ENCODE measurements at places on chromosomes 1 and 21. TPM values are rescaled to one million over a fixed set of nuclear protein-coding genes. Genes with fewer than 3 reads are reported as not detected.

DNA sequence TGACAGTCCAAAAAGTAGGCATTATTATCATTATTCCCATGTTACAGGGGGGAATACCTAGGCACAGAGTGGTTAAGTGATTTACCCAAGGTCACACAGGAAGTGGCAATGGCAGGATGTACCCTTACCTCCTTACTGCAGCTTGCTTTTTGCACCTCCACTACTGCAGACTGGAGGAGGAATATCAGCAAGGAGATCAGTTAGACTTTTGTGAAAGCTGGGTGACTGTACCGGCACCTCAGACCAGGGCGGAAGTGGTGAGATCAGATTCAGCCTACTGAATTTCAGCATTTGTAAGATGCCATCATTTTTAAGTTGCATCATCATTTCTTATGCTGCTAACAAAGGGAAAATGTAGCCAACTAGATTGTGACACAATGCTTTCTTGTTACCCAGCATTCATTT is 4.5 kb downstream of the ADARB1 start:
- DNase-seq: peak; percentile 85
- peaks cover 38% of the 10 kb centered on the region for H3K4me1 ChIP-seq
- H3K27ac ChIP-seq: no peak overlapping the region
- no peaks in the 10 kb centered on the region for H3K36me3 ChIP-seq
- peaks cover 18% of the 10 kb centered on the region for H3K27me3 ChIP-seq

GRCh38 chr1:20194757-20195461 is 8.6 kb upstream of the PLA2G2C start:
- H3K4me1 ChIP-seq: no peaks in the 10 kb centered on the region
- no peak overlapping the region for H3K4me3 ChIP-seq
- peak; percentile 18 for DNase-seq
- H3K36me3 ChIP-seq: no peaks in the 10 kb centered on the region

- no peaks in the 10 kb centered on the region for H3K27me3 ChIP-seq
- H3K4me3 ChIP-seq: no peak overlapping the region
- no peak for DNase-seq
- H3K4me1 ChIP-seq: peaks cover 34% of the 10 kb centered on the region
- H3K27ac ChIP-seq: no peak overlapping the region
- H3K36me3 ChIP-seq: no peaks in the 10 kb centered on the region
These were observed 4.3 kb downstream of the TRIM46 start for GRCh38 chr1:155177918-155178281.

- DNase-seq: no peak
- H3K4me3 ChIP-seq: no peak overlapping the region
- no peak overlapping the region for H3K27ac ChIP-seq
- H3K36me3 ChIP-seq: no peaks in the 10 kb centered on the region
- H3K27me3 ChIP-seq: no peaks in the 10 kb centered on the region
- H3K4me1 ChIP-seq: no peaks in the 10 kb centered on the region
These were observed 56.3 kb upstream of the HTR1D start for GRCh38 chr1:23273450-23274133.

GRCh38 chr1:92838519-92838918 is 6.7 kb downstream of the RPL5 start:
- peaks cover 5% of the 10 kb centered on the region for H3K4me1 ChIP-seq
- H3K27me3 ChIP-seq: no peaks in the 10 kb centered on the region
- no peak overlapping the region for H3K27ac ChIP-seq
- DNase-seq: no peak
- peaks cover 92% of the 10 kb centered on the region for H3K36me3 ChIP-seq
- no peak overlapping the region for H3K4me3 ChIP-seq

GRCh38 chr1:169487561-169487960 is 1.8 kb upstream of the SLC19A2 start:
- peaks cover 36% of the 10 kb centered on the region for H3K4me1 ChIP-seq
- no peak overlapping the region for H3K4me3 ChIP-seq

GRCh38 chr1:32336963-32337675 is 1.1 kb upstream of the MARCKSL1 start:
- H3K27me3 ChIP-seq: peaks cover 15% of the 10 kb centered on the region
- peak; percentile 98 for DNase-seq

GRCh38 chr1:75795703-75796193 is 934 bp upstream of the MSH4 start:
- H3K36me3 ChIP-seq: peaks cover 82% of the 10 kb centered on the region
- peaks cover 2% of the 10 kb centered on the region for H3K4me1 ChIP-seq
- H3K27me3 ChIP-seq: no peaks in the 10 kb centered on the region
- no peak for DNase-seq
- H3K4me3 ChIP-seq: no peak overlapping the region

DNA sequence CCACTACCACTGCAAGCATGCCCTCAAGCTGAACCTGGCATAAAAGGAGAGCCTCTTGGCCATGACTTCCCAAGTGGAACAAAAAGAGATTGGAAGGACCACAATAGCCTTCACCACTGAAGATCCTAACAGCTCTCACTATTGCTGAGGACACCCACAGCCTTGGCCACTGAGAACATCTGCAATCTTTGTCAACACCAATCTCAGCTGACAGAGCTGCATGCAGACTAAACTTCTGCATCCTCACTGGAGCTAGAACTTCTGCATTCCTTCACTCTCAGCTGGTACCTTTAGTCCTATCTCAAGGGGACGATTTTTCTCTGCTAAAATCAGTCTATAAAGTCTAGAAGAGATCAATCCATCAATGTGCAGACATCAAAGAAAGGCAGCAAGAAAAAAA is 8.3 kb upstream of the FCRL2 start:
- H3K36me3 ChIP-seq: no peaks in the 10 kb centered on the region
- no peak overlapping the region for H3K27ac ChIP-seq
- DNase-seq: peak; percentile 13
- no peaks in the 10 kb centered on the region for H3K27me3 ChIP-seq

GRCh38 chr1:101371259-101371658 is 134.4 kb downstream of the S1PR1 start:
- no peak for DNase-seq
- H3K36me3 ChIP-seq: no peaks in the 10 kb centered on the region
- H3K27ac ChIP-seq: no peak overlapping the region
- H3K27me3 ChIP-seq: no peaks in the 10 kb centered on the region

DNA sequence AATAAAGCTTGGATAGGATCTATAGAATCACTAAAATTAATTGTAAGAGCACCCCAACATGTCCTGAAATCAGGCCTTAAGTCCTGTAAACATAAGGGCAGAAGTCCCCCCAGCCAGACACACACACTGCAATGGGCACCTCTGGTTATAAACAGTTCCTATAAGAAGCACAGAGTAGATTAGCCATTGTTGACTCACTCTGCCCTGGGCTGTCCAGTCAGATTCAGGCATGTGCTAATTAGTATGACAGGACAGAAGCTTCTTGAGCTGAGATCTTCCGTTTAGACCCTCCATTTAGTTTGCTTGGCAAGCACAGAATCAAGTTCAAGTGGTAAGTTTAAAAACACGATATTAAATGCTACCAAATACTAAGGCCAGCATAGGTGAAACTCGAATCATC is 11.8 kb upstream of the DENND1B start:
- no peak for DNase-seq
- no peak overlapping the region for H3K4me3 ChIP-seq
- no peaks in the 10 kb centered on the region for H3K36me3 ChIP-seq
- H3K27ac ChIP-seq: no peak overlapping the region

DNA sequence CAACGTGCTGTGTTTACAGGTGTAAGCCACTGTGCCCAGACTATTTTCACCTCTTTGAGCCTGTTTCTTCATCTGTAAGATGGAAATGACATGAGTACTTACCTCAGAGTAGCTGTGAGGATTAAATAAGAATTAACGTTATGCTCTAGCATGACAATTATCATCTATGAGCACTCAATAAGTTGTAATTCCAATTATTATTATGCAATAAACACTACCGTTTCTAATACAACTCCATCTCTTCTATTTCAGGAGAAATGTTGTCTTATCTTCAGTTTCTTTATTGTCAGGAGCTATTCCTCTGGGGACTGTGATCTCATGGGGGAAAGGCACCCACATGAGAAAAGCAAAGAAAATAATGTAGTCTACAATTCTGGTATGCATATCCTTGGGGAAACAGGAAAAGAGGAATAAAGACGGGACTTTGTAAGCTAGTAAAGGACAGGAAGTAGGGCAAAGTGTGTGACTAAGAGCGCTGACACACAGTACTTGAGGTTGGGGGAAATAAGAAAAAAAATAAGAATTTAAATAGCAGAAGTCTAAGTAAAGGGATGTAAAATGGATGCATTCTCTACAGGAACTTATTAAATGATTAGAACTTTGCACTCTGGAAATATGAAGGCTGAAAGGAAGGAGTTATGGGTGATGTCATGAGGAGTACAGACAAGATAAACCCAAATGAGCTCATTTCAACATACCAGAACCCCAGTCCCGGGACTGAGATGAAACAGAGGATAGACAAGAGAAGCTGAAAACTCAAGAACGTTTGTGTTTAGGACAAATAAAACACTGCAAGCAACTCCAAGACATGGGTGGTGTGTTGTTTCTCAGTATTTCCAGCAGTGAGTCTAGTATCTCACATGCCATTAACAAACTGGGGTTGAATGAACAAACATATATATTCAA is 9.8 kb downstream of the PHC2 start:
- no peaks in the 10 kb centered on the region for H3K27me3 ChIP-seq
- H3K27ac ChIP-seq: peak overlapping the region; percentile 67
- DNase-seq: peak; percentile 56
- no peak overlapping the region for H3K4me3 ChIP-seq
- peaks cover 17% of the 10 kb centered on the region for H3K4me1 ChIP-seq

GRCh38 chr1:203379825-203380224 is 28.9 kb upstream of the FMOD start:
- no peaks in the 10 kb centered on the region for H3K36me3 ChIP-seq
- no peaks in the 10 kb centered on the region for H3K27me3 ChIP-seq
- H3K4me3 ChIP-seq: no peak overlapping the region
- DNase-seq: no peak
- H3K27ac ChIP-seq: no peak overlapping the region
- H3K4me1 ChIP-seq: peaks cover 31% of the 10 kb centered on the region

DNA sequence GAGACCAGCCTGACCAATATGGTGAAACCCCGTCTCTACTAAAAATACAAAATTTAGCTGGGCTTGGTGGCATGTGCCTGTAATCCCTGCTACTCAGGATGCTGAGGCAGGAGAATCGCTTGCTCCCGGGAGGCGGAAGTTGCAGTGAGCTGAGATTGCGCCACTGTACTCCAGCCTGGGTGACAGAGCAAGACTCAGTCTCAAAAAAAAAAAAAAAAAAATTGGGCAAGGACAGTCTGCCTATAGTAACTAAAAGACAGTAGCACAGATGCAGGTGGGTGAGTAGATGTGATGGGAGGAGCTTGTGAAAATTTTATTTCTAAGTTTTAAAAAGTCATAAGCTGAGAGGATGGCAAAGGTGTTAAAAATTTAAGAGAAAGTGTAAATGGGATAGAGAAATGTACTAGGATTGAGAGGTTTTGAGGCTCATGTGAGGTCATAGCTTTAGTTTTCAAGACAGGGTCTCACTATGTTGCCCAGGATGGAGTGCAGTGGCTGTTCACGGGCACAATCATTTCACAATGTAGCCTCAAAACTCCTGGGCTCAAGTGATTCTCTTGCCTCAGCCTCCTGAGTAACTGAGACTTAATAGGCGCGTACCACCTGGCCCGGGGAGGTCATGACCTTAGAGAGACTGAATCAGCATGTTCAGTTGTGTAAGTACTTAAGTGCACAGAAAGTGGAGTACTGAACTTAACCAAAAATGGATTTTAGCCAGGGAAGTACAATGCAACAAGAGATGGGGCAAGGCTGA is 33.7 kb downstream of the PTP4A2 start:
- H3K4me1 ChIP-seq: peaks cover 72% of the 10 kb centered on the region
- no peak overlapping the region for H3K4me3 ChIP-seq
- H3K36me3 ChIP-seq: peaks cover 37% of the 10 kb centered on the region
- peak; percentile 84 for DNase-seq
- H3K27ac ChIP-seq: peak overlapping the region; percentile 47

DNA sequence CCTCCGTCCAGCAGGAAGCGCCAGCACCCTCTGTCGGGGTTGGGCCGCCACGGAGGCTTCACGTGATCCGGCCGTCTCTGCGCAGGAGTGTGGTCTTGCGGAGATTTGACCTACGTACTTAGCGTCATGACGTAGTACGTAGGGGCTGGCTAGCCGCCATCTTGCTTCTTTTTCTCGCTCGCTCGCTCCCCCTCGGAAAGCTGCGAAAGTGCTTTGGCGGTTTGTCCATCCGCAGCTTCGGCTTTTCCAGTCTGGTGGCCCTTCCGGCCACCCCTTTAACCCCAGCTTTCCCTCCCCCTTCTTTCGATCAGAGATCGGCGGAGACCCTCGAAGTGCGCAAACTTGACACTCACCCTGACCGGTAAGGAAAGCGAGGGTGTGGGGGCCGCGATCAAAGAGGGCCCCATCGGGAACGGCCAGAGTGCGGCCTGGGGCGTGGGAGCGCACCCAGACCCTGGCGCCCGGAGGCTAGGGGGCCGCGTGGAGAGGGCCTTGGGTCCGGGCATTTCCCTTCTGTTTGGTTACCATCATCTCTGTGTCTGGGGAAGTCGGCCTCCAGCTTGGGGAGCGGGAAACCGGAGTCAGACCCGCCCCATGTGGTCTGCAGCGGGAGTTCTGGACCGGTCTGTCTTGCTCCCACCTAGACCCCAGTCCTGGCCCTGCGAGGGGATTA is at the start of gene PRRC2C:
Gene PRRC2C, plus strand, starts transcription at position 156 of the 673 bp plus-strand sequence. CDS start 26,559 bp downstream, outside the sequence.
- H3K27me3 ChIP-seq: no peaks in the 10 kb centered on the region
- DNase-seq: peak; percentile 97
- peak within 1 kb of the TSS; percentile 99 for H3K27ac ChIP-seq
- H3K4me1 ChIP-seq: peaks cover 29% of the 10 kb centered on the region
- peak within 1 kb of the TSS; percentile 80 for H3K4me3 ChIP-seq

DNA sequence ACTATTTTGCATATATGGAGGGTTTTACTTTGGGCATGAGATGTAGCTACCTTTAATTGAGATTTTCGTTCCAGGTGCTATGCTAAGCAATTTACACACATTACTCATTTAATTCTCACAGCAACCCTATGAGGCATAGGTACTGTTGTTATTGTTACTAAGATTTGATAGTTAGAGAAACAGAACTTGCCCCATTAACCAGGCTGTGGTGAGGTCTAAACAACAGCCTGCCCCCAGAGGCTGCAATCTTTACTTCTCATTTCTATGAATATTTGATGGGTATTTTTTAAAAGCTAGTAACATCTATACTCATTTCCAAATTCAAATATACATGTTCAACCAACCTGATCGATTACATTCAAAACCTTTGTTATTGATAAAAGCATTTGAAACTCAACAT is 155.6 kb downstream of the GALNT2 start:
- H3K4me1 ChIP-seq: no peaks in the 10 kb centered on the region
- no peak overlapping the region for H3K4me3 ChIP-seq
- H3K27ac ChIP-seq: no peak overlapping the region
- H3K27me3 ChIP-seq: no peaks in the 10 kb centered on the region
- no peak for DNase-seq
- H3K36me3 ChIP-seq: no peaks in the 10 kb centered on the region

- no peaks in the 10 kb centered on the region for H3K36me3 ChIP-seq
- H3K27ac ChIP-seq: no peak overlapping the region
- H3K4me1 ChIP-seq: no peaks in the 10 kb centered on the region
These were observed 355.5 kb upstream of the NCAM2 start for GRCh38 chr21:20642681-20643080.

Gene RAB42
- polyA plus RNA-seq: 0.23 TPM

Gene TMEM54
- not detected for polyA plus RNA-seq

Gene NES
- polyA plus RNA-seq: not detected

Gene BATF3
- polyA plus RNA-seq: 15.1 TPM

Gene ETV3L
- not detected for polyA plus RNA-seq

Gene LRRC7
- not detected for polyA plus RNA-seq

Gene MCOLN3
- polyA plus RNA-seq: not detected

Gene RIIAD1
- polyA plus RNA-seq: not detected

Gene EIF3I
- 126 TPM for polyA plus RNA-seq

Gene SLC1A7
- not detected for polyA plus RNA-seq

Gene AMIGO1
- polyA plus RNA-seq: 0.07 TPM

Gene KIF14
- not detected for polyA plus RNA-seq

Gene TMEM51
- polyA plus RNA-seq: 2.1 TPM
